ENCODE measurements at places on chromosomes 4 and X. TPM values are rescaled to one million over a fixed set of nuclear protein-coding genes. Genes with fewer than 3 reads are reported as not detected.

The PDZD4 gene
- 44.0 TPM for total RNA-seq

The XK gene
- 5.8 TPM for total RNA-seq

The METTL14 gene
- total RNA-seq, result 119 TPM

The PPEF2 gene
- 12.3 TPM for total RNA-seq

The TLR10 gene
- total RNA-seq, result 0.71 TPM

The SYNPO2 gene
- 66.4 TPM for total RNA-seq

The ZMAT1 gene
- total RNA-seq, result 32.4 TPM

The SSX2 gene
- total RNA-seq, result not detected

The DGKQ gene
- 8.8 TPM for total RNA-seq

Measured in camera-type eye (tissue), 1 donor.